Tongue (tissue), 3 donors: ENCODE measurements at places on chromosomes 7 and 10. TPM values are rescaled to one million over a fixed set of nuclear protein-coding genes. Genes with fewer than 3 reads are reported as not detected.

The DKK1 gene
- 0.51 TPM for total RNA-seq

The CTTNBP2 gene
- 13.1 TPM for total RNA-seq

The FEZF1 gene
- not detected for total RNA-seq

The IDI2 gene
- not detected for total RNA-seq

The MSMB gene
- not detected for total RNA-seq

The ZNF789 gene
- 15.7 TPM for total RNA-seq

The ELFN1 gene
- 4.3 TPM for total RNA-seq

The FRAT1 gene
- 1.6 TPM for total RNA-seq

The ZNF365 gene
- 0.41 TPM for total RNA-seq

The SSC4D gene
- total RNA-seq, result 0.41 TPM
